Activated naive CD4-positive, alpha-beta T cell treated with anti-CD3 and anti-CD28 coated beads, Interleukin-2, amount 50 U/mL, for 72 hours (primary cell): ENCODE measurements at places on chromosomes 5 and 9. TPM values are rescaled to one million over a fixed set of nuclear protein-coding genes. Genes with fewer than 3 reads are reported as not detected.

Gene MYORG
- 4.6 TPM for total RNA-seq

Gene KCNN2
- total RNA-seq: not detected

Gene HTR1A
- total RNA-seq: not detected

Gene FRMD3
- total RNA-seq: 0.64 TPM

Gene NIM1K
- total RNA-seq: 2.3 TPM
